ENCODE measurements at places on chromosomes 16 and 17. TPM values are rescaled to one million over a fixed set of nuclear protein-coding genes. Genes with fewer than 3 reads are reported as not detected.

- DNase-seq = no peak
These were observed 213.6 kb upstream of the CDH5 start for GRCh38 chr16:66152823-66153393.

DNA sequence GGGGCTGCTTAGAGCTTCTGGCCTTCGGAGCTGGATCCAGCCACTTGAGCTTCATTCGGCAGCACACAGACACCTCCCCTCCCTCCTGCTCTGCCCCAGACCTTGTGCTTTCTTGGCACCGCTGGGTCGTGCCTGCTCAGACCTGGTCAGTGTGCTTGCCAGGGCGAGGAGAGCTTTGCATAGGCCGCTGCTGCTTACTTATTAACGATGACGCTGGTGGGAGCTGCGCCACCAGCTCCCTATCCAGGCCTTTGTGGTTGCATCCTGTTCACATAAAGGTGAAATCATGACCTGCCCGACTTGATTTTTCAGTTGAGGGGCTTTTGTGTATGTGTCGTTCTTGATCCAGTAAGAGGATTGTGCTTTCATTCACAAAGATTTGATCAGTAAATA lies 101.1 kb downstream of the MSI2 start:
- no peak for DNase-seq

DNA sequence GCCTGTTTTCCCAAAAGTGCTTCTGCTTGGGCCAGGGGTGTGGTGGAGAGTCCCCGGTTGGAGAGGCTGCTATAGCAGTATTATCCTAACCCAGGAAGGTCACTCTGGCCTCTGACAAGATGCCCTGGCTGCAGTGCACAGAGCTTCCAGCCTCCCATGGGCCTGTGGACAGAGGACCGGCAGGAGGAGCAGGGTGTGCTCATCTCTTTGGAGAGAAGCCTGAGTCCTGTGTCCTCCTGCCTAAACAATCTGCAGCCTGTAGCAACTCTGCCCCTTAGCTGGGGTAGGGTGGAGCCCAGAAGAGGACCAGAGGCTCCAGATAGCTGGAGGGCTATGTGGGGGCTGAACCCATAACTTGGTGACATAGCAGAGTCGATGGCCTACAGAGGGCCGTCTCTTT lies 78.0 kb downstream of the MPRIP start:
- no peak for DNase-seq

DNA sequence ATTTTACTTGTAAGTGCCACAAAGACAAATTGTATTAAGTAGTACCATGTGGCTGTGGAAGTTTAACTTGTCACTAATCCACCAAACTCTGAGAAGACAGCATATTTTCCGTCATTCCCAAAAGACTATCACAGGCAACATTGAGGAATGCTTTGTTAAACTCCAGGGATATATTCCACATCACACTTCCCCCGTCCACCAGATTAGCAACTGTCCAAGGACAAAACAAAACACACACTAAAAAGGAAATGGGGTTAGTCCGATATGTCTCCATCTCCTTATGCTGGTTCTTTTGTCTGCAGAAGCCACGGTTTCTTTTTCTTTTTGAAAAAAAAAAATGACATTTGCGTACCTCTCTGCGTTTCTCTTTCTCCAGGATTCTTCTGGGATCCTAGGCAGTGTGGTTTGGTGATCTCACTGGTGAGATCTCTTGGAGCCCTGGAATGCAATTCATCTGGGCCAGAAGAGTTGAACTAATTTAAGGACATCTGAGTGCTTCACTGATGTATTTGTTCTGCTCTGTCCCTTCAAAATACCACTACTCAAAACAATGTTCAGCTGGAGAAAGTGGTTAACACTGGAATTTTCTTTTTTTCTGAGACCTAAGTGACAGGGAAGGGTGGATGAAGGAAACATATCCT lies 40.6 kb downstream of the PRKCB start:
- DNase-seq = no peak

Gene GPR142
- not detected for polyA plus RNA-seq
